T47D (cell line): ENCODE measurements at places on chromosomes 5 and 9.
A peak's percentile ranks its signal among the peaks of the same experiment; 100 is the strongest.

GRCh38 chr9:88308831-88309560 lies 79.2 kb upstream of the SPIN1 start:
- DNase-seq = no peak

DNA sequence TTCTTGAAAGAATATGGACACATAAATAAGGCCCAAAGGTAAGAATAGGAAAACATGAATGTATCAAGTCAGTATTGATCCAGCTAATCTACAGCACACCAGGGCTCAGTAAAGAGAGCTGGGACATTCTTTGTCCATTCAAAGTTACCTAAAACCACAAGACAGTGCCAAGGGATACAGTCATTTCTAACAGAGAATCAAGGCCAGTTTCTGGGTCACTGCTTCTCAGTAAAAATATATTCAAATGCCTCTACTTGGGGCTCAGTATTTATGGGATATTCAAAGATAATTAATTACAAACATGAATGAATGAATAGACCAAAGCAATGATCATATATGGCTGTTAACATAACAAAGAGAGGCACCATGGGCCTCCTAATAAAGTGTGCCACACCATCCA lies 34.9 kb downstream of the MTMR12 start:
- DNase-seq = no peak

GRCh38 chr5:58440901-58441460 lies 18.9 kb downstream of the PLK2 start:
- peak; percentile 51 for DNase-seq

DNA sequence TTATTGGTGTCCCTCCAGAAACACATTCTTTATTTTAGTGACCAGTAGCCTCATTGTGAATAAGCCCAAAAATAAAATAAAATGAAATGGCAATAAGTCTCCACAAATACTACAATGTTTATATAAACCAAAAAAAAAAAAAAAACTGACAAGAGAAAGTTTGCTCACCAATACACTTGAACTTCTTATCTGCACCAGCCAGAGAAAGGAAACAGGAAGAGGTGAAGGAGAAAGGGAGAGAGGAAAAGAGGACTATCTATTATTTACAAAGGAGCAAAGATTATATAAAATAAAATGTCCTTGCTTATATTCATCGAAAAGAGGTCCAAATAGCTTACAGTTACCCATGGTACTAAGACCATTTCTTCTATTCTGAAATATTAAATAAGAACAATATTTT lies 176.4 kb upstream of the CCNG1 start:
- DNase-seq = no peak

DNA sequence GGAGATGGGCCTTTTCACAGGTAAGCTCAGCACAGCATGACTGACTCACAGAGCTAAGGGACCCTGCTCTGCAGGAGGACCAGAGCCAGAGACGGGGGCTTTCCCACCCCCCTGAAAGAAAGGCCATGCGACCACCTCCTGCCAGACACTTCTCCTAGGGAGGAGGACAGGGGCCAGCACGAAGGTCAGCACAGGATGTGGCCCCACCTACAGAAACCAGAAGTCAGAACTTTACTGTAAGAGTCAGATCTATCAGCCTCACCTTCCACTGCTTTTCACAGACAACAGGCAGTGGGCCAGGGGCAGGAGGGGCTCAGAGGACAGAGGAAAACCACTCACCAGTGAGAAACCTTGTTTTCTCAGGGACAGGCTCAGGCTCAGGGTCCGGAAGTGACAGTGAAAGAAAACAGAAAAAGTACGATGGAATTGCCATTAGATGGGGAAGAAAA lies 37.9 kb downstream of the CCNJL start:
- no peak for DNase-seq

DNA sequence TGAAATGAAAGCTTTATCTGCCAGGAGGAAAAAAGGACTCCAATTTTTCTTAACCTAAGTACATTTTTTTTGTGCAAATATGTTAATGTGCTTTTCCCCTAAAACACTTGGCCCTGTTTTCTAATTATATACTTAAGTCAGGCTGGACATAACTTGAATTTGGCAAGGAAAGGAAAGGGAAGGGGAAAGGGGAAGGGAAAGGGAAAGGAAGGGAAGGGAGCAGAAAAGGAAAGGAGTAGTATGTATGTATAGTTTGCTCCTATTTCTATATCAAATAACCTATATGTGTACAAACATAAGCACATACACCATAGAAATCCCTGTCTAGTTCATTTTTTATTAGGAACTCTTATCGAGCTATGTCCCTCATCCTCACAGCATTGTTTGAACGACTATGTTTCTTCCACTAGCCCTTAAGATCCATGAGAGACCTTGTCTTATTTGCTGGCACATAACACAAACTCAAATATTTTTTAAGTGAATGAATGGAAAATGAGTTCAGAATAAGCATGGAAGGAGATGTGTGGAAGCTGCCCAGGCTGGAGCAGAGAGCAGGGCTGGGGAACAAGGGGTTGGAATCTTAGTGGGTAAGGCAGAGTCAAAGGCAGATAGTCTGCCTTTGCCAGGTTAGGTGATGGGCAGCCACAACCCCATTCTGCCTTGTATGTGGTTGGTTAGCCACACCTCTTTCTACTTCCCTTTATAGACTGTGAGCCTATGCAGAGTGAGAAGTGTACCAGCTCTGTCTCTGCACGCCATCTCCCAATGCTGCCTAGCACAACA lies 70.0 kb downstream of the KLHL3 start:
- DNase-seq = no peak

- DNase-seq = no peak
These were observed 13.1 kb upstream of the SERINC5 start for GRCh38 chr5:80268916-80269315.

- DNase-seq = no peak
These were observed 61.7 kb downstream of the RFX3 start for GRCh38 chr9:3464033-3464638.

DNA sequence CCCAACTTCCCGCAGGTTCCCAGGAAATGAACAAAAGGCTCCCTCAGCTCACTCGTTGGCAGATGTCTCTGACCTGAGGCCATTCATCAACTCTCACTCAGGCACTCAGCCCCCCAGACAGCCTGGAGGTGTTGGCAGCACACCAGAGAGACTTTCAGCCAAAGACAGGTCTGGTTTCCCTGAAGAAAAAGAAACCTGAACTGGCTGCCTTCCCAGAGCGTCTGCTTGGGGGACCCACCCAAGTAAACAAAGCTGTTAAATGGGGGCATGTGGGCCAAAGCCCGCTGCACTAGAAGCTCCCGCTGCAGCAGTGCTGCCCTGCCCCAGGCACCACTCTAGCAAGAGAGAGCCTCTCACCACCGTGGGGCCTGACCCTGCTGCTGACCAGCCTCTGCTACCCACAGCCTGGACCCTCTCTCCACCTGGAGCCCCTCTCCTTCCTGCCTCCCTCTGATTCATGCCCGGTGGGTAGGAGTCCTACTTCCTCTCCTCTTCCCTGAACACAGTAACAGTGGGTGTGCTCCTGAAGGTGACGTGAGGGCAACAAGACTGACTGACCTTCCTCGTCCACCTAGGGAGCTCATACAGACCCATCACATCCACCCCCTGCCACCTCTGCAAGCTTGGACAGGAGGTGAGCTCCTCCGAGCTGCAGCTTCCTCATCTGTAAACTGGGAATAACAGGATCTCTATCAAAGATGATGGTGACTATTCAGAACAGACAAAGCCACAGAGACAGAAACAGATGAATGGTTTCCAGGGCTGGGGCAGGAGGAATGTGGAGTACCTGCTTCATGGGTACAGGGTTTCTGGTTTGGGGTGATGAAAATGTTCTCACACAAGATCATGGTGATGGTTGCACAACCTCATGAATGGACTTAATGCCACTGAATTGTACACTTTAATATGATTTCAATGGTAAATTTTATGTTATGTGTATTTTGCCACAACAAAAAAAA lies 31.0 kb upstream of the GABRP start:
- DNase-seq = no peak

DNA sequence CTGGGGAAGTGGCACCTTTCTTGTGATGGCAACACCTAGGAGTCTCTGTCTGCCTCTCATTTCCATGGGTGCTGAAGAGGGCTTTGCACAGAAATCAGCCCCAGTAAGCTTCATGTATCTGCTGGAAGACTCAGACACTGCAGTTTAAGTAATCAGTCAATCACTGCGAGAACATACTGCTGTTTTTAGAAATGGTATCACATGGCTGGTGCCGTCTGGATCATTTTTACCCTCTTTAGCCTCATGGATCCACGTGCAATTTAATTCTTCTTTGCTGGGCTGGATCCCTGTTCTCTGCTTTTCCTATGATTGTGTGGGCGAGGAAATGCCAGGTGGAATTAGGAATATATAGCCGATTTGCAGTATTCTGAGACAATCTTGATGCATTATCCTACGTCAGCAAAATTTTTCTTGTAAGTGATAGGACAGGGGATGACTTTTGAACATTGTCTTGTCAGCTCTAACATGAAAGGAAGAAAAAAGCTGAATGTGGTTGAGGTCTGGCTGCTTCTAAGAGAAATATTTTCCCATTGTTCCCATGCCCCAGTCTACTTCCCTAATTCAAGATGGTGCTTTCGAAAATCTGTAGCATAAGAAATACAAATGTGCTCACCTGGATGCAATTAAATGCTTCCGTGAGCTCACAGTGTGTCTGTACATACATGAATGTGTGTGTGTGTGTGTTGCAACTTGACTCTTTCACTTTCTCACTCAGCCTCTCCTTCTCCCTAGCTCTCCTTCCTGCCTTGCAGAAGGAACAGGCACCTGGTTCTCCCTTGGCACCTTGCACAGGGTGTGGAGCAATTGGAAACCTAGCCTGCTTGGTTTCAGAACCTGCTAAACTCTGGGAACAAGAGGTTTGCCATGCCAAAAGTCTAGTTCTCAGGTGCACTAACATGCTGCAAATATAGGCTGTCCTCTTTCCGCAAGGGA lies 281.6 kb downstream of the NTRK2 start:
- no peak for DNase-seq

DNA sequence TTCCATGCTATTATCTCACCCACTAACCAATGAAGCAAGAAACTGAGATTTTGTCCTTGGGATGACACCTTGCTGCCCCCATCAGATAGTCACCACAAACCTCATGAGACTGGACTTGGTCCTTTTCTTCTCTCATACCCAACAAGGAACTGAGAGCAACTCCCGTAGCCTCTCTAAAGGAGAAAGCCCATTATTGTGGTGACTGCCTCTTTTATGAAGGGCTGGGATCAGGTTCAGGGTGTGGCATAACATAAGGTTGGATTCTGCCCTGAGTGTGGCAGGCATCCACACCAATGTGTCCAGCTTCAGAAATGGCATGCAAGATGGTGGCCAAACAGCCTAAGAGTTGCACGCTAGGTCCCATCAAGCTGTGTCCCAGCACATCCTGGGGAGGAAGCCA lies 1.3 kb upstream of the ACTL7A start:
- no peak for DNase-seq

- DNase-seq = no peak
These were observed 425.0 kb upstream of the MEF2C start for GRCh38 chr5:89307972-89308371.

GRCh38 chr5:169943026-169943425 lies 37.3 kb downstream of the INSYN2B start:
- no peak for DNase-seq

DNA sequence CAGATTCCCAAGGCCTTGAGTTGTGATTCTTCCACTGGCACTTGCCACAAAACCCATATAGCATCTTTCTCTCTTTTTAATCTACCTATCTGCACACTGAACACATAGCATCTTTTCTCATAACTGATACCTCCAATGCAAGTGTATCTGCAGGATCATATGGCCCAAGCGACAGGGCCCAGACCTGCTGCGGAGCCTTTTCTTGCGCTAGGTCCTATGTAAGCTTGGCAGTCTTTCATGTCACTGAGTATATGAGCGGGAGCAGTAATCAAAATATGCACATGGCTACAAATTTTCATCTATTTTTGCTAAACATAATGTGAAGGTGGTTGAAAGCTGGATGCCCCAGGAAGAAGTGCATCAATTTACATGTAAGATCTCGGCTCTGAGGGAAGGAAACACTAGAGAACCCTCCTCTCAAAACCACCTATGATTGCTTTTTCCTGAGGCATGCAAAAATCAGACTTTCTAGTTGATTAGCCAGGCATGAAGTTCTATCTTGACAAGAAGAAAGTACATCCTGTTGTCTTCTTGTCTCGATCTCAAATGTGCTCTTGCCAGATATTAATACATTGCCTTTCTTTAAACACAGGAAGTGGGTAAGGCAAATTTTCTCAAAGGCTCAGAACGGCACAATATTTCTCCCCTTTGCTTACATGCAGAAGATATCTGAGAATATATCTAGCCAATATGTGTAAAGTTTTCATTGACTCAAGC lies 26.9 kb upstream of the CEMIP2 start:
- no peak for DNase-seq

- no peak for DNase-seq
These were observed 94.4 kb downstream of the MTREX start for GRCh38 chr5:55402199-55402598.

DNA sequence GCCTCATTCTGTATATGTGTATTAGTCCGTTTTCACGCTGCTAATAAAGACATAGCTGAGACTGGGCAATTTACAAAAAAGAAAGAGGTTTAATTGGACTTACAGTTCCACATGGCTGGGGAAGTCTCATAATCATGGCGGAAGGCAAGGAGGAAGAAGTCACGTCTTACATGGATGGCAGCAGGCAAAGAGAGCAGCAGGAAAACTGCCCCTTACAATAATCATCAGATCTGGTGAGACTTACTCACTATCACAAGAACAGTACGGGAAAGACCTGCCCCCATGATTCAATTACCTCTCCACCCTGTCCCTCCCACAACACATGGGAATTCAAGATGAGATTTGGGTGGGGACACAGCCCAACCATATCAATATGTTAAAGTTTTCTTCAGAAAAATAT lies 49.8 kb upstream of the GPBP1 start:
- no peak for DNase-seq

DNA sequence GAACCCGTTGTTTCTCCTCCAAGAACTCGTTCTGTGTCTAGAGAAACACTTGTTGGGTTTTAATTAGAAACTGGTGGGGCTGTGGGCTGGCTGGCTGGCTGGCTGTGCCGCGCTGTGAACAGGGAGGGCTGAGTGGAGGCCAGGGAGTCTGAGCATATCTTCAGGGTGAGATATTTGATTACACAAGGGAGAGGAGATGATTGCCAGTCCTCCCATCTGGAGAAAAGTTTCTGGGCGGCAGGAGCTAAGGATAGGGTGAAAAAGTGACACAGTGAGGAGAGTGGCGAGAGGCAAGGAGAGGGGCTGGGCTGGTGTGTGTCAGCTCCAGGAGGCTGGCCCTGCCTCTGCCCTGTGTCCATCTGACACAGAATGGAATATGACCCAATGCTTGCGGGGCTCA lies 63.0 kb downstream of the GDNF start:
- no peak for DNase-seq

GRCh38 chr5:153756540-153756939 lies 266.1 kb downstream of the GRIA1 start:
- no peak for DNase-seq
